ENCODE measurements at places on chromosomes 16 and 17.

- no peak for DNase-seq
Measured at GRCh38 chr17:3762922-3763776, 37.8 kb downstream of the ITGAE start.

GRCh38 chr17:41284546-41284945 is 9.0 kb downstream of the KRTAP9-7 start:
- DNase-seq = no peak

GRCh38 chr17:76074390-76075363 is at the start of gene GALR2:
GALR2 (plus strand) TSS chr17:76074781; CDS start chr17:76074884, 103 bp downstream.
- no peak for DNase-seq

GRCh38 chr17:56710986-56711385 is 117.5 kb downstream of the NOG start:
- no peak for DNase-seq

GRCh38 chr16:74867281-74867849 is 92.7 kb upstream of the FA2H start:
- no peak for DNase-seq

- DNase-seq = no peak
Measured at GRCh38 chr16:89915303-89916232, 3.1 kb upstream of the MC1R start.

- DNase-seq = no peak
Measured at GRCh38 chr16:74372369-74372768, 3.7 kb upstream of the NPIPB15 start.

- DNase-seq = no peak
Measured at GRCh38 chr17:81518785-81519283, 6.2 kb upstream of the ACTG1 start.

GRCh38 chr16:65229191-65229662 is 107.4 kb upstream of the CDH11 start:
- no peak for DNase-seq

GRCh38 chr16:81214745-81215166 is 23.7 kb upstream of the BCO1 start:
- no peak for DNase-seq
